ENCODE measurements at places on chromosomes 6 and 20.

DNA sequence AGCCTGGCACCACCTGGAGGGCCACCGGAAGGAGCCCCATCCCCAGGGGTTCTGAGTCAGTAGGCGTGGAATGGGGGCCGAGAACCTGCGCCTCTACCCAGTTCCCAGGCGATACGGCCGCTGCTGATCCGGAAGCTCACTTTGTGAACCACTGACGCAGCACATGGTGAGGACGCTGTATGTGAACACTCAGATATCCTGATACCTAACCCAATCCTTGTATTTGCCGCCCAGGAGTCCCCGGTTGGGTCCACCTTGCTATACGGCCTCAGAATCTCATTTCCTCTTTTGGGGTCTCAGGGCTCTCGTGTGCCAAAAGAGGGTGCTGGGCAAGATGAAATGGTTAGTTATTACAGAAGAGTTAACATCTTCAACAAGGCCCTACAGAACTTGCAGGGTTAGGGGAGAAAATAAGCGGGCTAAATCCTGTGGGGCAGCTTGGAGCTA, 604 bp upstream of the RAB5IF start:
- no peak for DNase-seq

DNA sequence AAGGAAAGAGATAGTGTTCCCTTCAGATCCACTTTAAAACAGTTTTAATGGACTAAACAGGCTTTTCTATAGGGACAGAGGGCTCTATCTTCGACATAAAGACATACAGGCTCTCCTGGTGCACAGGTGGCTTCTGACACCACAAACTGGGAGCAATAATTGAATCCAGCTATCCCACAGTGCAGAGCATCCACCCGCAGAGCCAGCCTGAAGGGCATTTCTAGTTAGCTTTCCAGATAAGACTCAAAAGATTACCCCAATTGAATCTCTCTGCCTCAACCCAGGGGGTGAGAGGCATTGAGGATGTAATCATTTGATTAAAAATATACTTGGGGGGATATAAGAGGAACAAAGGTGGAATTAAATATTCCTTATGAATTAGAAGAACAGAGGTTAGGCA, 64.8 kb upstream of the BEND3 start:
- no peak for DNase-seq

DNA sequence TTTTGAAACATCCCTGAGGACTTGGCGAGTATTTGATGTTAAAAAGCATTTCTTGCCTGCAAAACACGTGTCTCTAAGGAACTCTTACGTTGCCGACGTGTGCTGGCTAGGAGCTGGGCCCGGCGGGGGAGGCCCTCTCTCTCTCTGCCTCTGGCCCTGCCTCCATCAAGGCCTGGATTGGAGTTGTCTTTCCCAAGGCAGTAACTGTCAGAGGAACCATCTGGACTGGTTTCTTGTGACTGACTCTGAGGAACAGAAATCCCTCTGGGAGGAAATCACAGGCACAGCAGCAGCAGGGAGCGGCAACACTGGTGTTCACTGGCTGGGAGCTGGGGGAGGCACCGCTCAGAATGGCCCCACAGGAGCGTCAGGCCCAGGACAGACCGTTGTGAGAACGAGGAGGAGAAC, 244.2 kb downstream of the NRN1 start:
- DNase-seq = no peak

- no peak for DNase-seq
These were observed 1.5 kb downstream of the LAMA4 start for GRCh38 chr6:112252571-112253497.

GRCh38 chr6:148309301-148309700, 33.3 kb upstream of the SASH1 start:
- no peak for DNase-seq

DNA sequence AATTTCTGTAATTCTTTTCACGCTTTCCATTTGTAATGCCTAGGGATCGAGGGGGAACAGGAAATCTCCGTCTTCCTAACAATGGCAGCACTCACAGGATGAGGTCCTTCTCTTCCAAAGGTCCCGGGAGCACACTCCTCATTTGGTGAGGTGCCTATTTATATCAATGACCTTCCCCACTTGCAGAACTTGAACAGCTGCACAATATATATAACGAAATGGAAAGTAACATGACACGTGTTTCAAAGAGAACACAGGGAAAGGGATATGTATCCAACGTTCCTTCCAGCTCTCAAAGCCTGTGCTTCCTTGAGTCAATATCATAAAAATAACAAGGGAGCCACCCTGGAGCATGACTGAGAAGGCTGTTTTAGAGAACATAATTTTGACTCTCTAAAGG, 78.6 kb upstream of the RBM24 start:
- DNase-seq = no peak

GRCh38 chr6:1786455-1787453, 177.0 kb downstream of the FOXC1 start:
- no peak for DNase-seq

DNA sequence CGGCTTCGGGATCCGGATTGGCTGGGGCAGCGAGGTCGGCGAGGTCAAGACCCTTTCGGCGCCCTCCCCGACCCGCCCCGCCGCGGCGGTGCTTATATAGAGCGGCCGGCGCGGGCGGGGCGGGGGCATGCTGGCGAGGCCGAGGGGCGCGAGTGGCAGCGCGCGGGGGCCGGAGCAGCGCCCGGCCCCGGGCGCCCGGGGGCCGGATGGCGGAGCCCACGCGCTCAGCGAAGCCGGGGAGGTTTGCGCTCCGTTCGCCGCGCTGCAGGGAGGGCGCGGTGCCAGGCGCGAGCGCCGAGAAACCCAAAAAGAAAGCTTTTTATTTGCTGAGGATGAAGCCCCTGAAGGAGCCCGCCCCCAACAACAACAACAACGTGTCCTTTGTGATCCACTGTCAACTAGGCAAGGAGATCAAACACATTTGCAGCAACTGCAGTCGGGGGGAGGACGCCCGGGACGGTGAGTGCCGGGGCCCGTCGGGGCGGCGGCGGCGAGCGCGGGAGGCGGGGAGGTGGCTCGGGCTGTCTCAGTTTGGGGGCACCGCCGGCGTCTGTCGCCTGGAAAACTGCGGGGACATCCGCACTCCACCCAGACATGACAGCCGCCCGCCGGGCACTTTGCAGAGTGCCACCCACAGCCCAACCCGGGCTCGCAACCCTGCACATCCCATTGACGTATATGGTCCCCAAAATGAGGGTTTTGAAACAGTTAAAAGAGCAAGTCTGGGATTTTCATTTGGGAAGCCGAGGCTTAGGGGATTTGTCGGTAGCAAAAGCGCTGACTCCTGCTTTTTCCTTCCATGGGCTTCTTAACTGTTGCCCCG, 297.3 kb downstream of the PHACTR1 start:
- peak; percentile 23 for DNase-seq

DNA sequence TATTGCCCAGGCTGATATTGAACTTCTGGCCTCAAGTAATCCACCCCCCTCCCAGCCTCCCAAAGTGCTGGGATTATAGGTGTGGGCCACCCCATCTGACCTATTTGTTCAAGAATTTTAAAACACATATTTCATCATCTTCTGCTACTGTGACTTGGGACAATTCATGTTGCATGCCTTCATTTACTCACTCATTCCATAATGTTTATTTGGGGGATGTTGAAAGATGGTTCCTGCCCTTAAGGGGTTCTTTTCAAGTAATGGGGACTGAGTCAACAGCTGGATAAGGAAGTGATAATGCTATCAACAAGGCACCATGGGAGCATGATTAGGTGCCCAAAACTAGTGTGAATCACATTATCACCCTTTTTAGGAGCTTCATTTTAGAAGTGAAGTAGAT, 62.0 kb downstream of the CRYBG1 start:
- DNase-seq = no peak

- DNase-seq = peak; percentile 26
These were observed 185.5 kb downstream of the CDH4 start for GRCh38 chr20:61437280-61438206.

DNA sequence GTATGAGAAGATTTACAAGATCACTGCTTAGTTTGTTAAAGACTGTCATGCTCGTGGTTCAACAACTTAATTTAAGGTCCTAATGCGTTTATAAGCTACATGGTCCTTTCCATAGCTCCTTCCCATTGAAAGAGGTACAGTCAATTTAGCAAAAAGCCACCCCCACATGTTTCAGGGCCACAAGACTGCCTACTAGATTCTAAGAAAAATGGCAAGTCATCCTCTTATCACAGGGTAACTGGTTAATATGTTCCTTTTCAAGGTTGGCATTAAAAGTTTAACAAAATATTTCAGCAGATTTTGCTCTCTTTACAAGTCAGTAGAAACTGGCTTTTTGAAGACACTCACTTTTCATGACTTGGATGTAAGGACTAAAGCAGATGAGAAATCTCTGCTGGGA, 15.7 kb downstream of the GSTA3 start:
- DNase-seq = no peak

DNA sequence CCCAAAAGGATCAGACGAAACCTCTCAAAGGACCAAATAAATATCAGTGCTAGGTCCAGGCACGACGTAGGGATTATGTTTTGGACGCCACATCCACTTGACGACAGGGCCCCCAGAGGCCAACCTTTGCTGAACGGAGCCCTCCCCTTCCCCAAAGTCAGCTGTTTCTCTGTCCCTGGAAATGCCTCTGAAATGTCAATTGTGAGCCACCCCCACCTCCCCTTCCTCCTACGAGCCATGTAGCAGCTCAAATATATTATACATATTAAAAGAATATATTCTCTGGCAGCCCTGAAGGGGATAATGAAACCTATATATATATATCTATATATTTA, 39.6 kb upstream of the BLCAP start:
- DNase-seq = no peak

DNA sequence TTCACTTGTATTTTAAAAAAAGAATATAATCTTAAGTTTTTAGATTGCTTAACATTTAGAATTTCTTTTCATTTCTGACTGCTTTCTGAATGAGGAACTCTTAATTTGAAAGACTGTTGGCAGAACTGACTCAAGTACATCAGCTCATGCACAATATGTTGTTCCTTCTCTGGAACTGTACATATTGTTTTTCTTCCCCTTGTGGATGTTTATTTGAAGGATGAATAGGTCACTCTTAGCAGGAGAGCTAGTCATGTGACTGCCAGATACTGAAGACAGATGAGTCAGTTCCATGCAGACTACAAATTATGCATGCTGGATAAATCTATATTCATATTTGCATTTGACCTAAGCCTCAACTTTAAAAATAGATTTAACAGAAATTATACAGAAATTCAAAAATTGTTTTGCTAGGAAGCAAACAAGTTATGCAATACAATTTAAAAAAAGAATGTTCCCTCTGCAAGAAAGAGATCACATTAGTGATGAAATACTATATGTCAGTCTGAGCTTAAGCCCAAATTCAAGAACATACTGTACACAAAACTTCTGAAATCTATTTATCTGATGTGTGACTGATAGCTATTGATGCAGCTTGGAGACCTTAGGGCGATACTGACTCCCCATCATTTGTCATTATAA, 1274.9 kb upstream of the GJE1 start:
- peak; percentile 17 for DNase-seq

- DNase-seq = no peak
These were observed 616 bp downstream of the CHMP4B start for GRCh38 chr20:33811776-33812151.

- DNase-seq = peak; percentile 47
These were observed 121.4 kb downstream of the KIF13A start for GRCh38 chr6:17865798-17866725.

DNA sequence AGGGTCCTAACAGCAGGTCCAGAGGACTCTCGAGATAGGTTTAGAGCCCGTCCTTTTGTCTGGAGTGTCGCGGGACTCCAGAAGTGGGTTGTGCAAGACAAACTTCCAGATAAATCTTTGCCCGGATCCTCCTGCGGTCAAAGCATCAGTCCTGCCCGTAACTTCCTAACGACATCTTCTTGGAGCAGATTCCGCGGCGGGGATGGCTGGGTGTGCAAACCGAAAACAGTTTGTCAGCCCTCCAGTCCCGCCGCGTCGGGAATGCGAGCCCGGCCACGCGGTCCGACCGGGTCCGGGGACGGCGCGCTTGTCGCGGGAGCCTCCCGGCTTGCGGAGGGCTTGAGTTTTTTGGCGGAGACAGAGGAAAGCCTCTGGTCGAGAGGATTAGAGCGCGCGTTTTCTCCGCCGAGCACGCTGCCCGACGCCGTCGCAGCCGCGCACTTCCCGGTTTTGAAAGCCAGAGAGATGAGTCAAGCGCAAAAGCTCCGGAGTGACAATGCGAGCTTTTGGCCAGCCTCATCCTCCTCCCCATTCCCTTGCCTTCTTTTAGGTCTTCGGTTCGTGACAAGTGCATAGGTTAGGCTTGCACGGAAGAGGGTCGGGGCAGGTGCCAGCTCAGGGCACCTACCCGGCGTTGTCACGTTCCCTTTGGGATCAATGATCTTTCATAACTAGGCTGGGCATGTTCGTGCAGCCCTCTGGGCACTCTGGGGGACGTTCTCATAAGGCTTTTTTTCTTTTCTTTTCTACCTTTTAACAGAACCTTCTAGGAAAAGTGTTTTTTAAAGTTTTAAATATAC, 91.3 kb upstream of the PRDM1 start:
- no peak for DNase-seq

GRCh38 chr6:170163405-170164170, 127.3 kb downstream of the DLL1 start:
- no peak for DNase-seq

DNA sequence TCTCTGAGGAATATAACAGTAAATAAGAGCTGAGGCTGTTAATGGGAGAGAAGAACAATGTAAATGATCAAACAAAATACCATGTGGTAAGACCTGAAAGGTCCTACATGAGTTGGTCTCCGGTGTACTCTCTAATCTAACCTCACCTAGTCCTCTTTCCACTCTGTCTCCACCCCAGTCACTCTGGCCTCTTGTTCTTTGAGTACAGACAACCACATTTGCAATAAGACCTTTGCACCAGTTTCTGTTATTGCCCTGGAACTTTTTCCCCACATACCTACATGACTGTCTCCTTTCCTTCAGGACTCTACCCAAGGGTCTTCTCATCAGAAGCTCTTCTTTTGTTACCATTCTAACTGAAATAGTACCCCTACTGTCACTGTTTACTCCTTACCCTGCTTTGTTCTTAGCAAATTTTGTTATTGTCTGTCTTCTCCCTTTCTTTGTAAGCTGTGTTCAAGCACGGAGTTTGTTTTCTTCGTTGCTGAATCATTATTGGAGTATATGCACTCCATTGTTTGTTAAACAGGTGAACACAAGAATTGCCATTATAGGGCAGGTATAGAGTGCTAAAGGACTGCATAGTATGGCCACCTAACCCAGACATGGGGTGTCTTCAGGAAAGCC, 37.3 kb downstream of the MAPK14 start:
- DNase-seq = no peak

Data from hippocampal formation (tissue), 2 donors.